Renal pelvis (tissue), 12 donors: ENCODE measurements at places on chromosomes 1 and 21. TPM values are rescaled to one million over a fixed set of nuclear protein-coding genes. Genes with fewer than 3 reads are reported as not detected.

Gene CTSE
- 0.10 TPM for polyA plus RNA-seq

- no peak for DNase-seq
These were observed 67.6 kb downstream of the KCNN3 start for GRCh38 chr1:154802336-154802969.

DNA sequence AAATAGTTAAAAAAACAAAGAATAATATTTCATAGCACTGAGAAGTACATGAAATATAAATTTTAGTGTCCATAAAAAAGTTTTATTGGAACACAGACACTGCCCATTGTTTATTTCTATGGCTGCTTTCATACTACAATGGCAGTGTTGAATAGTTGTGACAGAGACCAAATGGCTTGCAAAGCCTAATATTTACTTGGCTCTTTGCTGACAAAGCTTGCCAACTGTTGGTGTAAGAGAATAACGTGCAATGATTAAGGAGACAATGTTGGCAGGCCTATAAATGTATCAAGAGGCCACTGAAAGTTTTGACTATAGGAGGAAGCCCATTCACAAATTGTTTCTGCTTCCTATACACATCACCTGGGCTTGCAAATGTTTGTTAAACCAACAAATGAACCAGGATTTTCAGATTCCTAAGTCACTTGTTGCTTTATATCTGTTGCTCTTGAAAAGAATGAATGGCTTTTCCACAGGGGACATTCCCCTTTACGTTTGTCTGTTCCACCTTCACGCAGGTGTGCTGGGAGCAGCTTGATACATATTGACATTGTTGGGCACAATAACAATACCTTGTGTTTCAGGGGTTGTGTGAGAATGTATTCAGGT is 5.5 kb upstream of the ST6GALNAC3 start:
- peak; percentile 27 for DNase-seq

DNA sequence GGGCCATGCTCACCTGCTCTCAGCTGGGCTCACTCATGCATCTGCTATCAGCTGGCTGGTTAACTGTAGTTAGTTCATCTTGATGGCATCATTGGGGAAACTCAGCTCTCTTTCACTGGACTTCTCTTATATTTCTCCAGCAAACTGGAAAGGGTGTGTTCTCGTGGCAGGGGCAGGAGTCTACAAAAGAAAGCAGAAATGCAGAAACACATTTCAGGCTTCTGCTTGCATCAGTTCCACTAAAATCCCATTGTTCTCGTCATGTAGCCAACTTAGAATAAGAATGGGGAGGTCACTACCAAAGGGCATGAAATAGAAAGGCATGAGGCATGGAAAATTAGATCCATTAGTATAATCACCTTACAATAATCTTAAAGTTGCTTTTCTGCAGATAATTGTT is 207.3 kb downstream of the NRIP1 start:
- no peak for DNase-seq

GRCh38 chr1:94660994-94661393 is 119.4 kb upstream of the F3 start:
- no peak for DNase-seq

DNA sequence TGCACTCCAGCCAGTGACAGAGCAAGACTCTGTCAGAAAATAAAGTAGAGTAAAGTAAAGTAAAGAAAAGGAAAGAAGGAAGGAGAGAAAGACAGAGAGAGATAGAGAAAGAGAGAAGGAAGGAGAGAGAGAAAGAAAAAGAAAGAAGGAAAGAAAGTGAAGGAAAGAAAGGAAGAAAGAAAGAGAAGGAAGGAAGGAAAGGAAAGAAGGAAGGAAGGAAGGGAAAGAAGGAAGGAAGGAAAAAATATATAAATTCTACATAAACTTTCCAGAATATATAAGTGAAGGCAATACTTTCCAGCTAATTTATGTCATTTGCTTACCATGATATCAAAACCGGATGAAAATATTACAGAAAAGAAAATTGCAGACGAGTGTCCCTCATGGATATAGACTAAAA is 71.7 kb upstream of the GPR52 start:
- DNase-seq: no peak

DNA sequence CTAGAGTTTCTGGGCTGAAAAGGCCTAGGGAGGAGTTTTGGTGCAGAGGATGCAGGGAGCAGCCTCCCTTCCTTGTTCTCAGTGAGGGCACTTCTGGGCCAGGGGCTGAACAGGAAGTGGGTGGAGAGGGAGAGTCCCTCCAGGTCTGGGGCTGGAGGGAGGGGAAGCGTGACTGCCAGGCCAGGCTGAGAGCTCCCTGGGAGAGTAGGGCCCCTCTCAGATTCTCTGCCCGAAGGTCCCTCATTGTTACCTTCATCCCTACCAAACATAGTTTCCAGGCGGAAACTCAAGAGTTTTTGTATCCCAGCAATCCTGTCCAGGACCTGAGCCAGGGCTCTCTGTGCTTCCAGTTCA is 36.8 kb downstream of the CITED4 start:
- DNase-seq: no peak

DNA sequence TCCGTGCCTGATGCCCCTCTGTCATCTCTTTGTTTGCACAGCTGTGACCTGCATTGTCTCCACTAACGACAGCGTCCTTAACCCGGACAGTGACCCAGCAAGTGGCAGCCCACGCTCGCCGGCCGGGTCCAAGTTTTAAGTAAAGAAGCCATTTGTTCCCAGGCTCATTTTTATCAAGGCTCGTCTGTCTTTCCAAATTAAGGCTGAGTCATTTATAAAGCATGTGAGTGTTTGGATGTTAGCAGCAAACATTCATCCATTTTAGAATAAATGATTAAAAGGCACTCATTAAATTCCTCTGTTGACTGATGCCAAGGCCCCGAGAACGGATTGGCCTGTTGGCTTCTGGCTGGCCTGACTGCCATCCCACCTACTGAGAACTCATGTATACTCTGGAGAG is 514.5 kb downstream of the NPHP4 start:
- DNase-seq: no peak
